ENCODE measurements at places on chromosomes 6 and 20.

GRCh38 chr6:79266051-79266450, 31.6 kb upstream of the HMGN3 start:
- no peak for DNase-seq
- H3K36me3 ChIP-seq: no peaks in the 10 kb centered on the region
- H3K4me3 ChIP-seq: no peak overlapping the region
- no peaks in the 10 kb centered on the region for H3K4me1 ChIP-seq

- no peaks in the 10 kb centered on the region for H3K4me1 ChIP-seq
- no peak overlapping the region for H3K4me3 ChIP-seq
- H3K27me3 ChIP-seq: no peaks in the 10 kb centered on the region
- no peak overlapping the region for H3K27ac ChIP-seq
- no peaks in the 10 kb centered on the region for H3K36me3 ChIP-seq
Observed at GRCh38 chr20:10922941-10923340, 249.1 kb upstream of the JAG1 start.

- no peak for DNase-seq
- peaks cover 62% of the 10 kb centered on the region for H3K36me3 ChIP-seq
- no peaks in the 10 kb centered on the region for H3K27me3 ChIP-seq
- no peak overlapping the region for H3K4me3 ChIP-seq
- no peak overlapping the region for H3K27ac ChIP-seq
Observed at GRCh38 chr6:13299403-13299821, 28.9 kb downstream of the TBC1D7 start.

GRCh38 chr6:169850746-169851145, 99.3 kb downstream of the ERMARD start:
- no peak overlapping the region for H3K27ac ChIP-seq
- H3K4me1 ChIP-seq: no peaks in the 10 kb centered on the region
- H3K36me3 ChIP-seq: no peaks in the 10 kb centered on the region
- no peak for DNase-seq
- no peaks in the 10 kb centered on the region for H3K27me3 ChIP-seq

DNA sequence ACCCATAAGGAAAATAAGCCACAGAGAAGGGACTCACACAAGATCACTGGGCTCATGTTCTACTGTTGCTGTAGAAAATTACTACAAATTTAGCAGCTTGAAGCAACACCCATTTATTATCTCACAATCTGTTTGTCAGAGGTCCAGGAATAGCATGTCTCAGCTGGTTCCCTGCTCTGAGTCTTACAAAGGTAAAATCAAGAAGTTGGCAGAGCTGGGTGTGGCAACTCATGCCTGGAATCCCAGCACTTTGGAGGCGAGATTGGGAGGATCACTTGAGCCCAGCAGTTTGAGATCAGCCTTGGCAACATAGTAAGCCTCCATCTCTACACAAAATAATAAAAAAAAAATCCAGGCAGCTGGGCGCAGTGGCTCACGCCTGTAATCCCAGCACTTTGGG, 28.5 kb upstream of the ZNF831 start:
- H3K4me1 ChIP-seq: peaks cover 6% of the 10 kb centered on the region
- no peak for DNase-seq
- H3K4me3 ChIP-seq: no peak overlapping the region
- no peaks in the 10 kb centered on the region for H3K27me3 ChIP-seq

GRCh38 chr6:61622601-61623000, 663.4 kb downstream of the KHDRBS2 start:
- no peak overlapping the region for H3K4me3 ChIP-seq
- H3K27ac ChIP-seq: no peak overlapping the region
- DNase-seq: no peak

DNA sequence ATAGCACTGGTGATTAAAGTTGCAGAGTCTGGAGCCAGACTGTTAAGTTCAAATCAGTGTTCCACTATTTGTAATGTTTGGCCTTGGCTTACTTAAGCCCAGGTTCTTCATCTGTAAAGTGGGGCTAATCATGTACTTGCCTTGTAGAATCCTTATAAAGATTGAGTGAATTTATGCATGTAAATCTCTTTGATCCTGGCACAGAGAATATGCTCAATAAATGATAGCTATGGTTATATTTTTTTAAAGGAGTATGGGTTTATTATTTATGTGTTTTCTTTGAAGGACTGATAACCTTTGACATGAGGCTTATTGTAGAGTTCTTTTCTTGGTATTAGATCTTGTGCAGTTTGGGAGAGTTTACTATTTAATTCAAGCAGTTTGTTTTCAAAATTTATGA, 89.5 kb downstream of the CDKAL1 start:
- no peaks in the 10 kb centered on the region for H3K36me3 ChIP-seq
- H3K27ac ChIP-seq: no peak overlapping the region
- no peak overlapping the region for H3K4me3 ChIP-seq

- H3K27me3 ChIP-seq: no peaks in the 10 kb centered on the region
- DNase-seq: peak; percentile 64
- H3K36me3 ChIP-seq: peaks cover 14% of the 10 kb centered on the region
- H3K4me3 ChIP-seq: peak overlapping the region; percentile 3
Observed at GRCh38 chr6:160015778-160016684, 47.1 kb downstream of the IGF2R start.

GRCh38 chr20:49445176-49445575, 37.3 kb downstream of the KCNB1 start:
- DNase-seq: no peak
- no peak overlapping the region for H3K27ac ChIP-seq
- H3K4me3 ChIP-seq: no peak overlapping the region

DNA sequence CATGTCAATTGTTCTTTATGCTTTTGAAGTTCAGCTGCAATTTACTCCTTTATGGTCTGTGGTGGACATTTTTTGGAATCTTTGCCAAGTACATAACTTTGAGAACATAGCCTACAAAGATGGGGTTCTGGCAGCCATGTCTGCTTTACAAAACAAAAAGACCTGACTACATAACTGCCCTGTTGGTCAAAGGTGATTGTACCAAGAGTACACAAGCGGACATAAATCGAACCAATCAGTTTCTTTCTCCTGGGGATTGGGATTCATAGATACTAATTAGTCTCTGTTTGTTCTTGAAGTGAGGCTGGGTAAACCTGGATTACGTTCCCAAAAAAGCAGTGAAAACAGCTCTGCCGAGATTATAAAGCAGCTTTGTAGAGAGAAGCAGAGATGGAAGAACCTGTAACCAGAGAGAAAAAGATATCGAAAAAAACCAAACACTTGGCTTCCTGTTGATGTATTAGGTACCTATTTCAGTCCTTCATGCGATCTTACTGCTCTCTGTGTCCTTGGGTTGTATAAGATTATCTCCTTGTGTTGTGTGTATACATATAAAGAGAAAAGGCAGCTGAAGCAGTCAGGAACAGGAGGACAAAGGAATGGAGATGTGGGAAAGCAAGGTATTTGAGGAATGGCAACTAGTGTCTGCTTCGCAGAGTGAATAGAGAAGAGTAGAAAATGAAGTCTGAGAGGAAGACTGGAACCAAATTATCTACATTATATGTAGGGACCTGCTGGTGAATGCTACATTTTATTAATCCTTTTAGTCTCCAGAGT, 2.7 kb upstream of the ZFAND3 start:
- no peaks in the 10 kb centered on the region for H3K36me3 ChIP-seq
- peaks cover 25% of the 10 kb centered on the region for H3K4me1 ChIP-seq
- no peak for DNase-seq
- no peaks in the 10 kb centered on the region for H3K27me3 ChIP-seq
- H3K4me3 ChIP-seq: no peak overlapping the region

DNA sequence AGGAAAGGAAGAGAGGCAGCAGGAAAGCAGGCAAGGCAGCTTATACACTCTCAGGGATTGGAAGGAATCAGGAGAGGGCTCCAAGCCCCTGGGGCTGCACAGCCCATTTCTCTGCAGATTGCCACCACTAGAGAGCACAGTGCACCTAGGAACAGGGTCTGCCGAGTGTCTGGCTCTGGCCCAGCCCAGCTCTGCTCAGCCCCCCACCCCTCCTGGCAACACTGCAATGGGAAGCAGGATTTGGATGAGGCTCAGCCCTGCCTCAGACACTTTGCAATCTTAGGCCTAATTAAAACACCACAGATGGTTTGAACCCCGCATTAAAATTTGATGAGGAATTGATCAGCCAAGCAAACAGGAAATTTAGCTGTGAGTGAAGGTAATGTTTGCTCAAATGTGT, 252.7 kb downstream of the DHX35 start:
- H3K27ac ChIP-seq: no peak overlapping the region
- H3K36me3 ChIP-seq: no peaks in the 10 kb centered on the region
- H3K27me3 ChIP-seq: no peaks in the 10 kb centered on the region
- no peak overlapping the region for H3K4me3 ChIP-seq
- H3K4me1 ChIP-seq: no peaks in the 10 kb centered on the region

GRCh38 chr6:157035546-157035945, 258.4 kb downstream of the ARID1B start:
- H3K27ac ChIP-seq: no peak overlapping the region
- H3K4me3 ChIP-seq: no peak overlapping the region
- no peak for DNase-seq
- no peaks in the 10 kb centered on the region for H3K27me3 ChIP-seq
- peaks cover 2% of the 10 kb centered on the region for H3K4me1 ChIP-seq
- peaks cover 3% of the 10 kb centered on the region for H3K36me3 ChIP-seq

DNA sequence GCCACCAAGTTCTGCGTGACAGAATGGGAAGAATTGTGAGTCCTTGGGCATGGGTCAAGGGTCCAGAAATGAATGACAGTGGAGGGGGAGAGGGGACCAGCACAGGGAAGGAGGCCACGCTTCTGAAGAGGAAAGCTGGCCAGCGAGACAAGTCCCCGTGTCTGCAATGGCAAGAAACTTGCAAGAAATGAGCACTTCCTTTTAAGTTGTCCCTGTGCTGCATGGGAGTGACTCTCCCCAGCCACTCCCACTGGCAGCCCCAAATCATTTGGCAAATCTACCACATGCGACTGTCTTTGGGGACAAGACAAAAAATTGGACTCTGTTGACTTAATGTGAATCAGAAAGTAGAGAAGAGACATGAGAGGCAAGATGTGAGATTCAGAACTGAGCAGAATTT, 242.2 kb upstream of the RREB1 start:
- H3K4me1 ChIP-seq: no peaks in the 10 kb centered on the region
- no peaks in the 10 kb centered on the region for H3K36me3 ChIP-seq

DNA sequence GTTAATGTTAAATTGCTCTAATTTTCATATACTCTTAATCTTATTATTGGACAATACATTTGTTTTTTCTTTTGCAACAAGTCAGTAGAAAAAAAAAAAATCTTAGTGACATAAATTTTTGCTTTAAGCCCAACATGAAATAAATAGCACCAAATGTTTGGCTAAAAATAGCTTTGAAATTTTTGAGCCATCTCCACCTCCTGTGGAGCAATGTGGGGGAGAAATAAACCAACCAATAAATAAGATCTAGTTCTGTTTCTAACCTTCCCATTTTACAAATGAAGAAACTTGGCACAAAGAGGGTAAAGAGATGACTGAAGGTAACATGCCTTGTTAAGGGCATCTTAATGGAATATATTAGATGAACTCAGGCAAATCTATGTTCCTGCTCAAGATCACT, 91.4 kb downstream of the PRKN start:
- no peak overlapping the region for H3K4me3 ChIP-seq
- H3K27ac ChIP-seq: no peak overlapping the region
- no peaks in the 10 kb centered on the region for H3K36me3 ChIP-seq
- no peaks in the 10 kb centered on the region for H3K4me1 ChIP-seq
- no peak for DNase-seq

DNA sequence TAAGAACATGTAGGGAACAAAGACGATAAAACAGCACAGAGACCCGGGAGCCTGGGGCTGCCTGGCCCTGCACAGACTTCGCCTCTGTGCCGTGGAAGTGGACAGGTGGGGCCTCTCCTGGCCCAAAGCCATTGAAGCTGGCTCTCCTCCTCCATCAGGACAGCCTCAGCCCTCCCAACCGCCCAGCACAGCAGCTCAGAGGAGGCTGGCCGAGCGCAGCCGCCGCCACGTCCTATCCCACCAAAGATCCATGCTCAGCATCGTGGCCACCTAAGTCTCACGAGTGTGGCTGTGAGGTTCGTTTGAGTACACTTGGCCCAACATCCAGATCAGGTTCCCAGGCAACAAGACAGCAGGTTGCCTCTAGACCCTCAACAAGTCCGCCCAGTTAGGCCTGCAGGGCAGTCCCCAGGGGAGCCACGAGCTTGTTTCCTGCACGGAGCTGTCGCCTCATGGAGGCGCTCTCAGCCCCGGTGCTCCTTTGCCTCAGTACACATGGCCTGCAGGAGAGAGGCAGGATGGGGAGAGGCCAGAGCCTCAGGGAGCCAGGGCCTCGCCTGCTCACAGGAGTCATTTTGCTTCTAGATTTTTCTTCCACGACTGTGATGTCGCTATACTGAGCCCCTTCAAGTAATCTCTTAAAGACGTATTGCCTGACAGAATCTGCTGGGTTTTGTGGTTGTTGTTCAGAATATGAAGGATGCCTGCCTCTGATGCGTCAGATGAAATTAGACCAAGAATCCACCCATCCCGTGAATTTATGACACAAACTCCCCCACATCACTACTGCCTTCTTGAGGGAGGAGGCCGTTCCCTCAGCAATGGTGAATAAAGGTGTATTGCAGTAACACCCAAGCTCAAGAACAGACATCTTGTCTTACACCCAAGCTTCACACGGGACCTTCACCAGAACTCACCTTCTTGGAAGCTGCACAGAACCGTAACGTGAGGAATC, 102.7 kb downstream of the RNASET2 start:
- no peak overlapping the region for H3K27ac ChIP-seq
- no peaks in the 10 kb centered on the region for H3K36me3 ChIP-seq
- DNase-seq: no peak
- no peak overlapping the region for H3K4me3 ChIP-seq
- no peaks in the 10 kb centered on the region for H3K27me3 ChIP-seq

DNA sequence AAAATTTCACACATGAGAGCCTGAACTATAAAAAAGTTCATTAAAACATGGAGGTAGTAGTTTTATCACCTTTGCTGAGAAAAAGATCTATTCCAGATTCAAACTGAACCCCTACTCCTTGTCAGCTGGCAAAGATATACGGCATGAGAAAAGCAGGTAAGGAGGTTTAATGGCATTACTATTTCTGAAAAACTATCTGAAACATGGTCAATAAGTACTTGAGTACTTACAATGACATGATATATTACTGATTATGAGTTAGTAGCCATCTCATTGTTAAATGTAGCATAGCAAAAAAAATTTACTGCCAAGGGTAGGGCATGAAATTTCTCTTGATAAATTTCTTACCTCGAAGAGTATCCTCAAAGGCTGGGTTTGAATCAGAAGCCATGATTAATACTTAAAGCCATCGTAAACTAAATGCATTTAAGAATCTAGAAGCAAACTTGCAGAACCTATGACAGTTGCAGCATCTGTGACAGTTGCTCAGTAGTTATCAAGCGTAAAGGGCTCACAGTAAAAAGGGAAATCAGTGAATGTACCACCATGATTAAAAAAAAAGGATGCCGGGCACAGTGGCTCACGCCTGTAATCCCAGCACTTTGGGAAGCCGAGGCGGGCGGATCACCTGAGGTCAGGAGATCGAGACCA, 8.7 kb downstream of the SLC17A5 start:
- no peak overlapping the region for H3K27ac ChIP-seq
- H3K4me1 ChIP-seq: no peaks in the 10 kb centered on the region
- peak overlapping the region; percentile 40 for H3K4me3 ChIP-seq
- no peaks in the 10 kb centered on the region for H3K27me3 ChIP-seq

- no peak overlapping the region for H3K27ac ChIP-seq
- no peak overlapping the region for H3K4me3 ChIP-seq
- H3K27me3 ChIP-seq: no peaks in the 10 kb centered on the region
- DNase-seq: no peak
Observed at GRCh38 chr6:167779129-167779992, 47.4 kb upstream of the AFDN start.

GRCh38 chr6:166179704-166180103, 12.1 kb upstream of the TBXT start:
- H3K36me3 ChIP-seq: no peaks in the 10 kb centered on the region
- no peak overlapping the region for H3K27ac ChIP-seq
- no peak overlapping the region for H3K4me3 ChIP-seq
- no peak for DNase-seq
- H3K4me1 ChIP-seq: no peaks in the 10 kb centered on the region

Data from CD4-positive, alpha-beta T cell (primary cell).